ENCODE measurements at places on chromosomes 16 and 17.

DNA sequence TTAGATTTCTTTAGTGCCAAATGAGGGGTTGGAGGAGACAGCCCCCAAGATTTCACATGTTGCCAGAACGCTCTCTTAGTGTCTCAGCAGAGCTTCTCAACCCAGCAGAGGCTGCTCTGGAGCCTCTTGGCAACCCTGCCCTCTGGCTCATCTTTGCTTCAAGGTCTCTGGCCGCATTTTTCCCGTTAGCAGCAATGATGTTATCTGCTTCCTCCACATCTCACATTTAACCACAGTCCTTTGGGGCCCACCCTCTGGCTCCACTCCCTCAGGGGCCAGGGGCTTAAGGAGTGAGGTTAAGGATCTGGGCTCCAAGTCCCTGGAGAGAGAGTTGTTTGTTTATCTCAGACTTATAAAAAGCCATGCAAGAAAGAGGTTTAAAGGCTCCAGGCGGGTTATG is 3.3 kb upstream of the XYLT1 start:
- no peak for DNase-seq

- no peak for DNase-seq
Observed at GRCh38 chr16:24673155-24673554, 56.3 kb upstream of the TNRC6A start.

- no peak for DNase-seq
Observed at GRCh38 chr17:8430966-8431365, 4.7 kb upstream of the NDEL1 start.

- DNase-seq: no peak
Observed at GRCh38 chr16:19991614-19992013, 82.1 kb downstream of the GPR139 start.

GRCh38 chr16:85728879-85729278 is 22.0 kb downstream of the C16orf74 start:
- no peak for DNase-seq

- no peak for DNase-seq
Observed at GRCh38 chr17:15309793-15310192, 31.6 kb downstream of the TEKT3 start.

DNA sequence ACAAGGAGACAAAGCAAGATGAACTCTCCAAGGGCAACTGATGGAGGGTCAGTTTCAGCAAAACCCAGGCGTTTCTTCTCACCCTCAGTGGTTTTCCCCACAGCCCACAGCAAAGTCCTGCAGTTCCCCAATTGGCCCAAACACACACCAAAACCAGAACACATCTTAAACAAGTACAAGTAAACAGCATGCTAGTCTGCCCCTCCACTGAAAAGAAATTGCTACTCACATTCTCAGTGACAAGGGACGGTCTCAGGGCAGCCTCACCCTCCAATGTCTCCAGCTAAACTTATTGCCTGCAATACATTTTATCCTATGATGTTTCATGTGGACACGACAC is 300.6 kb upstream of the IRX3 start:
- no peak for DNase-seq

DNA sequence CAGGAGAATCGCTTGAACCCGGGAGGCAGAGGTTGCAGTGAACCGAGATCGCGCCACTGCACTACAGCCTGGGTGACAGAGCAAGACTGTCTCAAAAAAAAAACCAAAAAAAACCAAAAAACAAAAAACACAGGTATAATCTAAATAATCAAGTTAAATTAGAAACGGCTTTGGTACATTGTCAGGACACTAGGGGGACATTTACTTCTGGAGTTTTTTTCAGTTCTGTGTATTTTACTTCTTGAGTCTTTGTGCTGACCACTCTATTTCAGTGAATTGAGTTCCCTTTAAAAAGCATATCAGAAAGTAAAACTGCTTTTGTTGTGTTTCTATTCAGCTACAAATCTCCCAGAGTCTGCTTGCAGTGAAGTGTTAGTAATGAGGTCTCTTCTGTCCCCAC is 36.3 kb downstream of the DHRS7B start:
- no peak for DNase-seq

GRCh38 chr17:66777689-66778225 is 57.2 kb upstream of the CACNG5 start:
- no peak for DNase-seq

- DNase-seq: no peak
Observed at GRCh38 chr17:45414990-45415881, 17.4 kb downstream of the ARHGAP27 start.

DNA sequence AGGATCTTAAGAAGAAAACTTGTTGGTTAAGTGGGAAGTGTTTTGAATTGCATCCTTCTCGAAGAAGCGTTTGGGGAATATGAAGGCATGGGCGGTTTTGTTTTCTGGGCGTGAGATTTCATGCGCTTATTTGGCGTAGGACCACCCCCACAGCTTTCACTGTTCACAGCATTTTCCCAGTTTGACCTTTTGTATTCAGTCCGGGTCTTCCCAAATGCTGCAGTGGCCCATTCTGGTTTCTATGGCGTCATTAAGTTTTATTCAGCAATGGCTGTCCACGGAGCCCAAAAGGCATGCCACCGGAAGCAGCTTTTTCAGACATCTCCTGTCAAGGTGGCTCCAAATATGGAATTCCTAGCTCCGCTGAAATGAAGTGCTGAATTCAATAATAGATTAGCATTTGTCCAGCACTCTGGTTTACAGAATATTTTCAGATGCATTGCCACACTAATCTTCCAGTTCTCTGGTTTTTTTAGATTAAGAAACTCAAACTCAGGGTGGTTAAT is 90.6 kb upstream of the FBXO47 start:
- no peak for DNase-seq

- no peak for DNase-seq
Observed at GRCh38 chr16:11797957-11798299, 870 bp upstream of the ZC3H7A start.

GRCh38 chr17:65311261-65311660 is 174.1 kb downstream of the RGS9 start:
- no peak for DNase-seq

- no peak for DNase-seq
Observed at GRCh38 chr17:48735062-48735351, 6.5 kb upstream of the HOXB13 start.

- DNase-seq: no peak
Observed at GRCh38 chr16:21987498-21987897, 13.4 kb downstream of the PDZD9 start.

DNA sequence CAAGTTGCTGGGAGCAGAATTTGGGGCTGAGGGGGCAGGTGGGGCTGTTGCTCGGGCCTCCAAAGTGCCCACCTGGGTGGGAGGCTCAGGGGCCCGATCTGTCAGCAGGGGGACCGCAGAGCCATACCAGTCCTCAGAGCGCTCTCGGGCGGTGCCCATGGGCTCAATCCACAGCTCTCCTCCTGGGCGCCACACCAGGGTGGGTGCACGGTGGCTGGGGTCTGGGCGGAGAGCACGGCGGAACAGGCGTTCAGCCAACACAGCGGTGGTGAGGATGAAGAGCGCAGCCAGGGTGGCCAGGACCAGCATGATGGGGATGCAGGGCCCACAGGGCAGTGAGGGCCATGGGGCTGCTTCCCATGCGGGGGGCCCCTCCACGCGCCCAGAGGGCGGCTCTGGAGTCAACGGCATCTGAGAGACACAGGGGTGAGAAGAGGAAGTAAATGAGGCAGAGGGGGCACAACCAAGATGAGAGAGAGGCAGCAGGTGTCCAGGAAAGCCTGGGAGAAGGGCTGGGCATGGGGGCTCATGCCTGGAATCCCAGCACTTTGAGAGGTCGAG is 1.2 kb downstream of the C16orf54 start:
- no peak for DNase-seq

- no peak for DNase-seq
Observed at GRCh38 chr17:78783711-78784324, 1.7 kb upstream of the CYTH1 start.

DNA sequence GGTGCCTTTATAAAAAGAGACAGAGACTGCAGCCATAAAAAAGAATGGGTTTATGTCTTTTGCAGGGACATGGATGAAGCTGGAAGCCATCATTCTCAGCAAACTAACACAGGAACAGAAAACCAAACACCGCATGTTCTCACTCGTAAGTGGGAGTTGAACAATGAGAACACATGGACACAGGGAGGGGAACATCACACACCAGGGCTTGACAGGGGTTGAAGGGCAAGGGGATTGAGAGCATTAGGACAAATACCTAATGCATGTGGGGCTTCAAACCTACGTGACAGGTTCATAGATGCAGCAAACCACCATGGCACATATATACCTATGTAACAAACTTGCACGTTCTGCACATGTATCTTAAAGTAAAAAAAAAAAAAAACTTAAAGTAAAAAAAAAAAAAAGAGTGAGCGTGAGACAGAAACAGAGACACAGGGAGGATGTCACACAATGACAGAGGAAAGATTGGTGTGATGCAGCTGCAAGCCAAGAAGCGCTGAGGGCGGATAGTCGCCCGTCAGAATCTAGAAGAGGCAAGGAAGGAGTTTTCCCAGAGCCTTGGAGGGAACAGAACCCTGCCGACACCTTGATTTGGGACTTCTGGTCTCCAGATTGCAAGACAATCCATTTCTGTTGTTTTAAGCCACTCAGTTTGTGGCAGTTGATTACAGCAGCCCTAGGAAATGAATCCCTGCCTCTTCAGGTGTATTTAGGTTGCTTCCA is 27.4 kb upstream of the TNS4 start:
- no peak for DNase-seq

GRCh38 chr17:79159926-79160325 is 85.3 kb downstream of the ENGASE start:
- no peak for DNase-seq

DNA sequence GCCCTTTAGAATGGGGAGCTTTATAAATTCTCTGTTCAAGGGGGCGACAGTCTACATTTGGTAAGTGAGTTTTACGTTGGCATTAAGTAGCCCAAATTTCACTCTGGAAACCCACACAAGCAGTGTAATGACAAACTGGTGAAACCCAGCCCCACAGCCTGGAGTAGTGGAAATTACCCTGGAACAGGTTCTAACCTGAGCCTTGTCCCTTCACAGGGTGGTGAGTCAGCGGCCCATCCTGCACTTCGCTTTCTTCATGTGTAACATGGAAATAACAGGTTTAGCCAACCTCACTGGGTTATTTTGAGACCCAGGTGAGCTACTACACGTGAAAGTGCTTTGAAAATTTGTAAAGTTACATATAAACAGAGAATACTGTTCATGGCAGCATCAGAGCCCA is 3.5 kb upstream of the TLCD3A start:
- DNase-seq: no peak

- DNase-seq: no peak
Observed at GRCh38 chr17:56284482-56284881, 131.2 kb downstream of the ANKFN1 start.

GRCh38 chr17:73324711-73325526 is 13.1 kb upstream of the CDC42EP4 start:
- DNase-seq: no peak

- no peak for DNase-seq
Observed at GRCh38 chr16:9138021-9138680, 46.7 kb downstream of the HAPSTR1 start.

GRCh38 chr16:79282806-79283205 is 317.7 kb downstream of the MAF start:
- no peak for DNase-seq

DNA sequence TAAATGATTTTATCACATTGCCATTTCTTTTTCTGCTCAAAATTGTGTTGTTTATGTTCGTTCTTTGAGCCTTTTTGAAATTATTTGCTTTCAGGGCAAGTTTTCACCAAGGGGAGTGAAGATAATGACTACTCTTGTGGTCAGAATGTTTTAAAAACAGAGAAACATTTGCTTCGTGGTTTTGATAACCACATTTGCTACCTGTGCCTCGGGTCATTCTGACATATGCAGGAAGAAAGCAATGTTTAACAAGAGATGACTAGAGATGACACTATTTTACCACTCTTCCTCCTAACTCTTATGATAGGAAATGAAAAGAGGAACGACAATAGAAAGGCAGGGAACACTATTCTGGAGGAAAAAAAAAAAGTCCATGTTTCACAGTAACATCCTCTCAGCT is 1496.5 kb upstream of the GOT2 start:
- DNase-seq: no peak

DNA sequence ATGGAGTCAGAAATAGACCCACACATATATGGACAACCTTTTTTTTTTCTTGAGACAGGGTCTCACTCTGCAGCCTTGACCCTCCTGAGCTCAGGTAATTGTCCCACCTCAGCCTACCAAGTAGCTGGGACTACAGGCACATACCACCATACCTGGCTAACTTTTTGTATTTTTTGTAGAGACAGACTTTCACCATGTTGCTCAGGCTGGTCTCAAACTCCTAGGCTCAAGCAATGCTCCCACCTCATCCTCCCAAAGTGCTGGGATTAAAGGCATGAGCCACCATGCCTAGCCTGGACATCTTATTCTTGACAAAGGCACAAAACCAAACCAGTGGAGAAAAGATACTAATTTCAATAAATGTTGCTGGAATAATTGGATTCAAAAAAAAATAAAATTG is 14.7 kb upstream of the NACA2 start:
- DNase-seq: no peak

DNA sequence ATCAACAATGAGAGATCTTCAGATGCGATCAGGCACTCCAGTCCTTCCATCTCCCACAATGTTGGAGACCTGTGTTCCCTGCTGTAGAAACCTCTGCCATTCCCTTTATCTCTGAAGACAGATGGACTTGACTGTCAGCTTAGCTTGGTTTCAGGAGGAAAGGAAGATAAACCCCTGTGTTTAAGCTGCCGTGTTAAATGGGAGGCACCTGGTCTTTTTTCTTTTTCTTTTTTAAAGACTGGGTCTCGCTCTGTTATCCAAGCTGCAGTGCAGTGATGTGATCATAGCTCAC is 63.1 kb downstream of the USP22 start:
- no peak for DNase-seq

DNA sequence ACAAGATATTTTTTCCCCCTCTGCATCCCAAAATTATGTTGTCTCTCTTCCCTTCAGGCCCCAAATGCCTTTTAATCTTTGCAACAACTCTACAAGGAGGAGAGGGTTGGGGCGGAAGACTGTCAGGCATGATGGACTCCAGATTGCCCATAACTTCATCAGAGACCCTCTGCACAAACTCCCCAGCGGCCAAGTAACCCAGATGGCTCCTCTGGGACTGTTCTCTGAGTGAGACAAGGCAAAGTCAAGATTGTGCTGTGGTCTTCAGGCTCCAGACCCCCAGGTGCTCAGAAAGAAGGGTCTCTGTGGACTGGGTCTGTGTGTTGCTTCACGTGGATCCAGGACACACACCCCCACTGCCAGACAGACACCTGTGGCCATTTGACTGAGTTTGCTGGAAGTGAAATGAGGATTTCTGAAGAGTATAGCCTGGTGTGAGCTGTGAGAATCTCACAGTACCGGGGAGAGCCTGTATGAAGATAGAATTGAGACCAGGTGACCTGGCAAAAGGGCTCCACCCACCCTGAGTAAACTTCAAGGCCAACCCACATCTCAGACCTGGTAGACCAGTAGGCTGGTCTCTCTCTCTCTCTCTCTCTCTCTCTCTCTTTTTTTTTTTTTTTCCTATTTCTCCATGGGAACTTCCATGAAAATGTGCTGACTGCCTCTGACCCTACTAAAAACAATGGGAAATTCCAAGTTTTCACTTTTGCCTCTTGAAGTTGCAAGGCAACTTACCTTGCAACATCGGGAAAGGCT is 354.1 kb downstream of the SOX9 start:
- DNase-seq: no peak

GRCh38 chr16:66511602-66512271 is 38.2 kb downstream of the TK2 start:
- no peak for DNase-seq

Data from stimulated activated CD8-positive, alpha-beta memory T cell treated with anti-CD3 and anti-CD28 coated beads, Interleukin-7, amount 100 ng/mL, for 1 hour (primary cell).